Muscle of leg (tissue), 16 donors: ENCODE measurements at places on chromosomes 5 and 9. TPM values are rescaled to one million over a fixed set of nuclear protein-coding genes. Genes with fewer than 3 reads are reported as not detected.

DNA sequence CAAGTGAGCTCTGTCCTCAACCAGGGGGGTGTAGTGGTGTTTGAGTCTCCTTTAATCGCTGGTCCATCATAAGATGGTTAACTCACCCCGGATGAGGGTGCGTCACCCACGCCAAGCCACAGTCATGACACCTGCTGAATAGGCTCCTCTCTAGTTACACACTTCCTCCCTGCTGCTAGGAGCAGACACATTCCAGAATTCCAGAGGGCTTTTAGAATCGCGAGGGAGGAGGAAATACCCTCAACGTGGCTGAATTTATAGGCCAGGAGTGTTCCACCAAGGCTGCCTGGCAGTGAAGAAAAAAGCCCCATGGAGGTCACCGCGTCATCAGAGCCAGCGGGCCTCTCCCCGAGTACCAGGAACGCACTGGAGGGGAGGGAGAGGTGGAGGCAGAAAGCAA lies 5.1 kb downstream of the GLRX start:
- no peak for DNase-seq

- DNase-seq: peak; percentile 84
These were observed 702.1 kb downstream of the SEMA5A start for GRCh38 chr5:8843771-8844170.

DNA sequence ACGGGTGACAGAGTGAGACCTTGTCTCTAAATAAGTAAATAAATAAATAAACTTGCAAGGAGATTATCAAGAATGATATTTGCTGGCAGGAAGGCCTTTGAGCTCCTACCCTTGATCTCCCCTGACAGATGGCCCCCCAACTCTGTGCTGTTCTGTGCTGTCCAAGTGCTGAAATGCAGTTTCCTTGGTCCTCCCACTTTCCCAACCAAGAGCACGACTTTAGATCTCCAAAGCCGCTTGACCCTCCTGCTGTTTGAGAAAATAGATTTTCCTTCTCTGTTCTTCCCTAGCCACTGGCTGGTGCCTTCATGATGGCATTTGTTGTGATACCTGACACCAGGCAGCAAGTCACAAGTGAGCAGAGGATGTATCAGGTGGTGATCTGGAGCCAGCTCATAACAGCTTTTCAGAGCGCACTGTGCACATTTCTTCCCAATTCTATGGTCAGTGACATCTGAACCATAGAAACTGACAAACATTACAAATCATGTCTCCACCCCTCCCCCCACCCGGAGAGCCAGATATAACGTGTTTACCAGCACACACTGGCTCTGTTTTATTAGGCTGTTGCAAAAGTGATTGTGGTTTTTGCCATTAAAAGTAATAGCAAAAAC lies 80.0 kb upstream of the PUM3 start:
- DNase-seq: peak; percentile 15

The GARNL3 gene
- total RNA-seq: 20.2 TPM
